ENCODE measurements at places on chromosomes 11 and 22.

- DNase-seq = no peak
Measured at GRCh38 chr22:24791362-24791761, 14.6 kb upstream of the SGSM1 start.

GRCh38 chr11:45045683-45046471 lies 95.2 kb upstream of the TP53I11 start:
- DNase-seq = peak; percentile 69

- DNase-seq = no peak
Measured at GRCh38 chr11:9039198-9039597, 35.4 kb upstream of the NRIP3 start.

- no peak for DNase-seq
Measured at GRCh38 chr11:129691142-129691541, 124.5 kb upstream of the TMEM45B start.
